Stimulated activated CD4-positive, alpha-beta T cell treated with anti-CD3 and anti-CD28 coated beads, Interleukin-4, amount 100 ng/mL, for 24 hours (primary cell): ENCODE measurements at places on chromosomes 7 and 10.
A peak's percentile ranks its signal among the peaks of the same experiment; 100 is the strongest.

DNA sequence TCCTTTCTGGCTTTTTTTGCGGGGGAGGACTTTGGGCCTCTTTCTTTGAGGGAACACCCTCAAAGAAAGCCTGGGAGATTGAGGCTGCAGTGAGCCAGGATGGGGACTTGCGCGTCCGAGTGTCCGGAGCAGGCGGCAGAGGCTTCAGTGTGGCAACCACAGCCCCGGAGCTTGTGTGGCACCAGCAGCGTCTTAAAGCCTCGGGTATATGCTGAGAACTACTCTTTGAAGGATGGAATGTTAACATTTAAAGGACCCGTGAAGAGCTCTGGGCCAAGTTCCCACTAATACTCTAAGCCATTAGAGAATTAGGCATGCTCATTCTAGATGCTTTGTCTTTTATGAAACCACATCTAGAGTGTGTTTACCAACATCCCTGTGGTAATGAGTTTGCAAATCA, 168.2 kb downstream of the SEPTIN7 start:
- DNase-seq, result no peak

GRCh38 chr10:79298403-79299244, 48.6 kb upstream of the PPIF start:
- peak; percentile 56 for DNase-seq

GRCh38 chr7:102066476-102066875, 220.2 kb upstream of the SH2B2 start:
- DNase-seq, result no peak

DNA sequence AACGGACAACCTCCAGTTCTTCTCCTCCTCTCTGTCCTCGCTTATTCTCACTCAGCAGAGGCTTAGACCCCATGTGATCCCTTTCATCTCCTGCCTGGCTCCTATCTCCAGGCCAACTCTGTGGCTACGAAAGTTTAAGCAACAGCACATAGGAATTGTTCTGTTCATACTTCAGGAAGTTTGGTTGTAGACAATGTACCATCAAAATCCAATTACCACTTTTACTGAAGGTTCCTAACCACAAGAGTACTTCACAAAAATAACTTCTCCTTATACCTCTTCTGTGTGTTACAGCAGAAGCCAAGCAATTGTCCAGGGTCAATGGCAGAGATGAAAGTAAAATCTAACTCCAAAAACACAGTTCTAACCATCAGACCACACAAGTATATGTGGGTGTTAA, 80.0 kb downstream of the SLC25A13 start:
- no peak for DNase-seq

DNA sequence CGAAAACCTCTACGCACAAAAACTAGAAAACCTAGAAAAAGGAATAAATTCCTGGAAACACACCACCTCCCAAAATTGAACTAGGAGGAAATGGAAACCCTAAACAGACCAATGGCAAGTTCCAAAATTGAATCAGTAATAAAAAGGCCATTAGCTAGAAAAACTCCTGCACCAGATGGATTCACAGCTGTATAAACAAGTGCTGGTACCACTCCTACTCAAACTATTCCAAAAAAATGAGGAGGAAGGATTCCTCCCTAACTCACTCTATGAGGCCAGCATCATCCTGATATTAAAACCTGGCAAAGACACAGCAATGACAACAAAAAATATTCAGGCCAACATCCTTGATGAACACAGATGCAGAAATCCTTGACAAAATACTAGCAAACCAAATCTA, 228.2 kb downstream of the CHRM2 start:
- DNase-seq, result no peak

DNA sequence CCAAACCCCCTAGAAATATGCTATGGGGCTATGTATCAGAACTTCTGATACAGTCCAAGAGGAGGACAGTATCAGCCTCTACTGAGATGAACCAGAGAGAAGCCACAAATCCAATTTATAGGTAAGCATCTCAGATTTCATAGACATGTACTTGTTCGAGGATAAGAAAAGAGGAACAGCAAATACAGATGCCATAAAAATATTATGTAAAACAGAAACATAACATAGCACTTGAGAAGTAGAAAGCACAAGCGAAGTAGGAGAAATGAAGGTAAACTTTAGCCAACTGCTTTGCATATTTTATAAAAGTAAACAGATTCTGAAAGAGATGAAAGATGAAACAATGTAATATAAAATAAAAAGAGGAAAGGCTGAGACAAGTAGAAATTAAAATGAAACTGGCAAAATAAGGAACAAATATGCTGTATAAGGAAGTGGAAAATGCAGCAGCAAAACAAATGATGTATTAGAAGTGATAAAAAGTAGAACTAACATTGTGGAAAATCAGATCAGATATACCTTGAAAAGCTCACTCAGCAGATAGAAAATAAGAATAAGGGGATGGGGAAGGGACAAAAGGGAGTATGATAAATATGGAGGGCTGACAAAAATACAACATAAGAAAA, 135.1 kb downstream of the SKAP2 start:
- DNase-seq, result no peak

DNA sequence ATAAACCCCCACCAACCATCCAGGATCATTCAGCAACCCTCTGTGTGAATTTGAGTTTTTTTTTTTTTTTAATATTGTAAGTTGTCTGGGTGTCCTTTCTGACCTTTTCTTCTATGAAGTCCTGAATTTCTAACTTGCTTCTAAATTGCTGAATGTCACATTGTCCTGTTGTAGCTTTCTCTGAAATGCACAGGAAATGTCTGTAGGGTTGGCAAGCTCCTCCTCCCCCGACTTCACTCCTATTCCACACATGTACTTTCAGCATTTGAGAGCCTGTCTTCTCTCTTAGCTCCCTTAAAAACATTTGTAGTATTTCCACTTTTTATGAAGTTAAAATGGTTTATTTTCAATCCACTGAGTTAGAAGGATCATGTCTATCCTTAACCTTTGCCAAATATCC, 3.3 kb upstream of the CNNM2 start:
- DNase-seq, result no peak

DNA sequence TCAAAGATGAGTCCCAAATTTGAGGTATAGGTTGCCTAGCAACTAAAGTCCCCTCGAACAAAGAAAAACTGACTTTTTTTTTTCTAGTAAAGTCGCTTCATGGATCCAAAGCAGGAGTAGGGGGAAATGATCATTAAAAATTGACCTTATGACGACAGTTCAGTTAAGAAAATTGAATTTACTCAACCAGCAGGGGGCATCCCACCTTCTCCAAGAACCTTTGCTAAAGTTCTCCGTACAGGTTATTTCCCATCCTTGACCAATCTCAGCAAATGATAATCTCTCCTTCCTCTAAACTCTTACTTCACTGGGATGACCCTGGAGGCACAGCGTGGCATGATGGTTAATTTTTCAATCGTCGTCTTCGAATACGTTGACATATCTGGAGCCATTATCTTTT, 228.3 kb downstream of the CALN1 start:
- DNase-seq, result no peak
